ENCODE measurements at places on chromosomes 4 and X.

DNA sequence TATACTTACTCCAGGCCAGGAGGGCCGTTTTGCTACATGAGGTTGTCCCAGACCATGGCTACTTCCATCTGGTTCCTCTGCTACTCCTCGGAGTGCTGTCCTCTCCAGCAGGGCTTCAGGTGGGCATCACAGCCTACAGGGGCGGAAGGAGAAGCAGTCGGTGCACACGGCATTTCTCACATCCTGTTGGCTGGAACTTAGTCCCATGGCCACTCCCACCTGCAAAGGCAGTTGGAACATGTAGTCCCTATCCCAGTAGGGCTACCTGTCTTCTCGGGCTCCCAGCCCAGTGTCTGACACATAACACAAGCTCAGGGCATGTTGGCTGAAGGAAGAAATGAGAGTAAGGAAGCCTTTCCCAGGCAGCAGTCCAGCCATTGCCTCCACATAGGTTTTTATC, 7.7 kb upstream of the STK32B start:
- DNase-seq = no peak

DNA sequence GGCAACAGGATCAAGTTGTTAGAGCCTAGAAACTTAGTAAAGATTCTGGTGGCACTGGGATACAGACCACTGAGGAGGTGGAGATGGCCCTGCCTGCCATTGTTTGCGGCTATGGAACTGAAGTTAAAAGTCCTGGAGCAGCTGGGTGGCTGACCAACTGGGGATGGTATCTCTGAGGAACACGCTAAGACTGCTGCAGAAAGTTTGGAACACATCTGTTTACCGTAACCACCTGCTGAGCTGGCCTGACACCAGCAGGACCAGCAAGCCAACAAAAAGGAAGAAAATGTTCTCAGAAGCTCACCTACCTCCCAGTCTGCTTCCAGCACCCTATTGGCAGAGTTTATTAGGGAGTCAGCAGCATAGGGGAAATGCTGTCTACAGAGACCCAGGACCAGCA, 17.4 kb upstream of the PACRGL start:
- no peak for DNase-seq

DNA sequence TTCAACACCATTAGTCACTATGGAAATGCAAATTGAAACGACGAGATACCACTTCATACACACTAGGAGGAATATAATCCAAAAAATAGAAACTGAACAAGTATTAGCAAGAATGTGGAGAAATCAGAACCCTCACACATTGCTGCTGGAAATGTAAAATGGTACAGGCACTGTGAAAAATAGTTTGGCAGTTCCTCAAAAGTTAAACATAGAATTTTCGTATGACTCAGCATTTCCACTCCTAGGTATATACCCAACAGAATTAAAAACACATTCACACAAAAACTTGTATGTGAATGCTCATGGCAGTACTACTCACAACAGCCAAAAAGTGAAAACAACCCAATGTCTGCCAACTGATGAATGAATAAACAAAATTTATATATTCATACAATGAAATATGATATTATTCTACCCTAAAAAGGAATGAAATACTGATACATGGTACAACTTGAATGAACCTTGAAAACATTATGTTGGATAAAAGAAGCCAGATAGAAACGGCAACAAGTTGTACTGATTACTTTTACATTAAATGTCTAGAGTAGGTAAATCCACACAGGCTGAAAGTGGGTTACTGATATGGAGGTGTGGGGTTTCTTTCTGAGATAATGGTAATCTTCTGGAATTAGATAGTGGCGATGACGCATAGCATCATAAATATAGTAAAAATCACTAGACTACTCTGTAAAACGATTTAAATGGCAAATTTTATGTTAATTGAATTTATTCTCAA, 22.3 kb downstream of the TEC start:
- no peak for DNase-seq

DNA sequence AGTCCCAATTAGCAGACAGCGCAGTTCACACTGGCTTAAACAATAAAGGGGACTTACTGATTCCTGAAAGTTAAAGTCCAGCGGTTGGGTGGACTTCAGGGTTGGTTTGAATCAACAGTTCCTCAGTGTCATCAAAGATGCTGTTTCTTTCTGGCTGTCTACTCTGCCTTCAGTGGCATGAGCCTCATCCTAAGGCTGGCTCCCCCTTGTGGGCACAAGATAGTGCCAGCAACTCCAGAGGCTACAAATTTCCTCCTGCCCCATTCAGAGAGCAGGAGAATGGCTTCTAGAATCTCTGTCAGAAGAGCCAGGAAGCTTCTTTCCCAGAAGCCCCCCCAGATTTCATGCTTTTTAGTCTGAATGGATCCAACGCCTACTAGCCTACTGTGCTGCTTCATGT, 82.4 kb upstream of the MTM1 start:
- peak; percentile 28 for DNase-seq

GRCh38 chrX:112731793-112732192, 52.1 kb upstream of the LHFPL1 start:
- no peak for DNase-seq

GRCh38 chr4:2510351-2511259, 25.8 kb upstream of the FAM193A start:
- DNase-seq = no peak

DNA sequence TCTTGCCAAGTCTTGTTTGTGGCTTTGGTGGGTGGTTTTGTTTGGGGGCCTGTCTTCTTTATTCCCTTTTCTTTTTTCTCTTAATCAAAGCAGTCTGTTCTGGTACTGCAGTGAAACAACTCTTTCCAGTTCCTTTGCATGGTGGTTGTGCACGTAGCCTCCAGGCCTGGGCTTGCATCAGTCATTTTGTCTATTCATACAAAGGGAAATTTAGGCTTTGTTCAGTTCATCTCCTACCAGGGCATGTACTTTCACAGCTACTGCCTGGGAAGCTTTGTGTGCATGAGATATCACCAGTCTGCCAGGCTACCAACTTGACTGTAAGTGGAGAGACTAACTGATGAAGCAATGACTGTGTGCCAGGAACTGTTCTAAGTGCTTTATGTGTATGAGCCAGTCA, 8.5 kb downstream of the TRIM2 start:
- no peak for DNase-seq

DNA sequence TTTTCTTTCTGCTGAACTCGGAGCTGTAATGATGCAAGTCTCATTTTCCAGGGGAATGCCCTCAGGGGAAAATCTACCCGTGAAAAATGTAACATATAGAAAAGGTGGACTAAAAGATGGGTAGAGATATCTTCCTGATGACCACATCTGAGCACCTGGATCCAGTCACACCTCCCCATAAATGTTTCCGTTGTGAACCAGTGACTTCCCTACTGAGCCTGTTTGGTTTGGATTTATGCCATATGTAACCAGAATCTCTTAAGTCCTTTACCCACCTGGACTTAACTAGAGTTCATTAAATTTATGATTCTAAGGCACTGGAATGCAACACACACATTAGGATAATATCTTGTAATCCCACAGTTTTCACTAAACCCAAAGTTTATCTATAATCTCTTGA, 171.1 kb downstream of the ZNF330 start:
- DNase-seq = no peak

GRCh38 chr4:169765835-169766234, 8.1 kb upstream of the HPF1 start:
- DNase-seq = no peak

DNA sequence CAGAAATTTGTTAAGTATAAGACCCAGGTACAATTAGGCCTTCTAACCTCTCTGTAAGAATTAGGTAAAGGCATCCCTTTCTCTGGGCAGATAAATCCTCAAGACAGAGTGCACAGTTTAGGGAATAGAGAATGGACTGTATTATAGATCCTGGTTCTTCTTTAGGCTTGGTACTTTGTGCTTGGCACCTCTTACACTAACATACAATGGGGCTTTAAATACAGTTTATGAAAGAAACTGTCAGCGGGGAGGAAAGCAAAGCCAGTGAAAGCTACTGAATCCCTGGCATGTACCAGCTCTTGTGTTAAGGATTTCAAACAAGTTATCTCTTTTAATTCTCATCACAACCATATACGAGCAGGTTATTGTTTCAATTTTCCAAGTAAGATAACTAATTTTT, 1350.0 kb downstream of the ADGRL3 start:
- no peak for DNase-seq

DNA sequence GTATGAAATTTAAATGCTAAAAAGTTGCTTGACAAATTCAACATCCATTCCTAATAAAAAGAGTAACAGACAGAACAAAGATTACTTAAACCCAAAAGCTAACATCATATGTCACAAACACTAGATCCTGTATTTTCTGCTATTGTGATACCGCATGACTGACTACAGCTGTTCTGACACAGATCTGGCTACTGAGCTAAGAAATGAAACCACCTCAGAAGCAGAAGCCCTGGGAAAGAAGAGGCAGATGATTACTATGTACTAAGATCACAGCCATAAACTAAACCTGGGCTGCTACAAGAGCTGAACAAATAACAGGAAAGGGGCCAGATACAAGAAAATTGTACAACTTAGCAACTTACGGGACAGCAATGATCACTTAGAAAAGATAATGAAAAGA, 9.4 kb downstream of the LETM1 start:
- no peak for DNase-seq

DNA sequence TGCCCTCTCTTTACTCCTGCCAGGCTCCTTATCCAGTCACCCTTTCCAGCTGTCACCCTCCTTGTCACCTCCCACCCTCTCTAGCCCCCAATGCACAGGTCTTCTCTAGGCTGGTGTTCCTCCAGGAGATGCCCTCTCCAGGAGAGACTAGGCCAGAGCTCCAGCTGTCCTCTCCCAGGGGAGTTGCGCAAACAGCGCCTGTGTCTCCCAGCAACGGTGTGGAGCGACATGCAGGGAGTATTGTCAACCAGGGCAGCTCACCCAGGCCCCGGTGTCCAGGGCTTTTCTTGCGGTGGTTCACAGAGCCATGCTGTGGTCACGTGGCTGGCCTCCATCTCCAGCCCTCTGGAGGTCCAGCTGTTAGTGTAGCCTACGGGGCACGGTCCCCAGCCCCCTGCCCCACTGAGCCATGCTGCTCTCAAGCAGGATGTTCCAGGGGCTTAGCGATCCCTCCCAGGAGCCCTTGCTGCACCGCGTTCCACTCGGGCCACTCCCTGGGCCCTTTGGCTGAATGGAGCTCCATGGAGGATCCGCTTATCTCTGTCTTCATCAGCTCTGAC, 34.8 kb downstream of the CCNQ start:
- DNase-seq = no peak

DNA sequence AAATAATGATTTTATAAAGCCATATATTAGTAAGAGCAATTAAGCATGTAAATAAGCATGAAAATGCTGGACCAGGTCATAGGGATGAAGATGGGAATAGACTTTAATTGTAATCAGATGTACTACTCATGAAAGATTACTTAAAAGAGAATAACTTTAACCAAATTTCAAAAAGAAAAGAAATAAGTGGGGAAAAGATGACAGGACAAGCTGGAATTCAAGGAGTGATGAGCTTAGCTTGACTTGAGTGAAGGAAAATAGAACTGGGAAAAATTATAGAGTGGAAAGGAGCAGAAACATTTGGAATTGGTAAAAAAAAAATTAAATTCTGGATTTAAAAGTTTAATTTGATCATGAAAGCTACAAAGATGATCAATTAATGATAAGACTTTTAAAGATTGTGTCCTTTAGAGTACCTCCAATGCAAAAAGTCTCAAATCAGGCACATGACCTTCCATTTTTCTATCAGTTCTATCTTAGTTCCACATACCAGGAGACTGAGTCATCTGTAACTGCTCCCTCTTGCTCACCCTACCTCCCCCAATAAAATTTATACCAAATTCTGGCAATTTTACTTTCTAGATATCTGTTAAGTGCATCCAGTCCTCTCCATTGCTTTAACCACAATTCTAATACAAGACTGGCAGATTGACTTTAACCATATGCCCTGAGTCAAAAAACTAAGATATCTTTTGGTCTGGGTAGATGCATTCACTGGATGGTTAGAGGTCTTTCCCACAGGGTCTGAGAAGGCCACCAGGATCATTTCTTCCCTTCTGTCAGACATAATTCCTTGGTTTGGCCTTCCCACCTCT, 56.4 kb upstream of the SLIT2 start:
- DNase-seq = no peak

GRCh38 chr4:53905276-53905940, 159.0 kb downstream of the CHIC2 start:
- no peak for DNase-seq

- no peak for DNase-seq
Observed at GRCh38 chr4:22670956-22671355, 21.8 kb upstream of the GBA3 start.

GRCh38 chr4:17493619-17494018, 18.3 kb downstream of the QDPR start:
- no peak for DNase-seq

- DNase-seq = no peak
Observed at GRCh38 chrX:153726286-153727122, 1.8 kb downstream of the ABCD1 start.

DNA sequence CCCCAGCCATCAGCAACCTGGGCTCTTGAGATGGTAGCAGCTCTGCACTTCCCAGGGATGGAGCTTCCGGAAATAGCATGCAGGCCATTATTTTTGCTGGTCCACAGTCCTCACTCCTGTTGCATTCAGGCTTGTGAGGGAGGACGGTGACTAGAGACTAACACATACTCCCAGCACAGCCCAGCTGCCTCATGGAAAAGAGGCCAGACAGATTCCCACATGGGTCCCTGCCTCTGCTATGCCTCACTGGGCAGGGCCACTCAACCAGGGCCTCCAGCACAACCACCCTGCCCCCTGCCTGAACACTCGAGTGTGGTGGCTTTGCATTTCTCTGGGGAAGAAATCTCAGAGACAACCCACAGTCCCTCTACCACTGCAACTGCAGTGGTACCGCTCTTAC, 1195.1 kb downstream of the PCDH18 start:
- DNase-seq = no peak

DNA sequence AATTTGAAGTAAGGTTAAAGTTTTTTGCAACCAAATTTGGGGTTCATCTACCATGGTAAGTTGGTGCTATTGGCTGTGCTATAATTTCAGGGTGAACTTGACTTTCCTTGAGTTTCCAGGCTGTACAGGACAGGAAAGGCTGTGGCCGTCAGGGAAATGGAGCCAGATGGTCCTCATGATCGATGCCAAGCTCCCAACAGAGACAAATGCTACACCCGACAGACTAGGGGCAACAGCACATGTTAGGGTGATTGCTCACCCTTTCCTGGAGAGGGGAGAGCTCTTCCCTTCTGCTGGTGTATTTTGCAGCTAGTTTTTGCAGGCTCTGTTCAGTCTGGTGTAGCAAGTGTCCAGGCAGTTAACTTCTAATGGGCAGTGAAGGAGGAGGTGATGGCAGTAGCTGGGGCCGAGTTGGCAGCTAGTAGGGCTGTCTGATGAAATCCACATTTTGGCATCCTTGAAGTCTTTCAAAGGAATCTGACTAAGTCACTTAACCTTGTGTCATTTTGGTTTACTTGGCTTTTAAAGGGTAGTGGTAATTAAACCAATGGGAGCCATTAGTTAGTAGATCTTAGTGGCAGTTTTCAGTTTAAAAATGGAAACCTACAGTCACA, 47.8 kb downstream of the GAB1 start:
- DNase-seq = no peak

- DNase-seq = no peak
Observed at GRCh38 chr4:26161030-26161824, 159.6 kb upstream of the RBPJ start.

- DNase-seq = no peak
Observed at GRCh38 chr4:138115053-138115452, 127.1 kb downstream of the SLC7A11 start.

- no peak for DNase-seq
Observed at GRCh38 chr4:19026281-19026680, 1004.7 kb upstream of the LCORL start.

GRCh38 chrX:70260104-70260503, at the start of gene P2RY4:
TSS of gene P2RY4 (minus strand) at chrX:70260204. CDS start at chrX:70259624, 580 bp downstream.
- no peak for DNase-seq
